Activated T-cell treated with anti-CD3 and anti-CD28 coated beads for 48 hours (primary cell): ENCODE measurements at places on chromosomes 7 and 10.

GRCh38 chr7:47782022-47782421 is 166.2 kb downstream of the PKD1L1 start:
- no peak for DNase-seq

DNA sequence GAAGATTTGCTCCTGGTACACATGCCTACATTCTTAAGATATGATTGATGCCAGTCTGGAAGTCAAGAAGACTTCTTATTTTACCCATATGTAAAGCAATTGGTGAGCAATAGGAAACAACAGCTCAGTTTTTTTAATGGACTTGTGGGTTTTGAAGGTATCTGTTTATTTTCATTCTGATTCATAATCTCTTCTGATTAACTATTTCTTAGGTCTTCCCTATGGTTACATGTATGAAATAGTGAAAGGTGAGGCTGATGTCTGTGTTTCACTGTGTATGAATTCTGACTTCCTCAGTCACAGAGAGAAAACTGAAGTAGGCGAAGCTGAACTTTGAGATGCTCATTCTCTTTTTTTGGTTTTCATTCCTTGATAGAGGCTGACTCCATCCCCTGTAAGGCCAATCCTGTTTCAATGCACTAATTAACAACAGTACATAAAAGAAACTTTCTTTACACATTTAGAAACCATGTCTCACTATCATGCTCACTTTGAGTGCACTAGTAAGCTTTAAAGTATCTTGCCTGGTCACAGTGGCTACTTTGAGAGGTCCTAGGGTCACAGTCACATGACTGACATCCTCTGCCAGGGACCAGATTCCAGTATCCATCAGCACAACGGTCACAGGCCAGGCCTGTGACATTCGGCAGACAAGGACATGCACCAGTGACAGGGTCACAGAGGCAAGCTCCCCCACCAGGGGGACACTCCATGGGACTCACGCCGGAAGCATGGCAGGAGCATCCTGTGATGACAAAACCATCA is 59.5 kb upstream of the LAMB1 start:
- DNase-seq, result no peak

- no peak for DNase-seq
Observed at GRCh38 chr7:40329601-40330153, 194.9 kb downstream of the SUGCT start.

GRCh38 chr7:107593025-107593410 is 13.0 kb downstream of the BCAP29 start:
- no peak for DNase-seq

DNA sequence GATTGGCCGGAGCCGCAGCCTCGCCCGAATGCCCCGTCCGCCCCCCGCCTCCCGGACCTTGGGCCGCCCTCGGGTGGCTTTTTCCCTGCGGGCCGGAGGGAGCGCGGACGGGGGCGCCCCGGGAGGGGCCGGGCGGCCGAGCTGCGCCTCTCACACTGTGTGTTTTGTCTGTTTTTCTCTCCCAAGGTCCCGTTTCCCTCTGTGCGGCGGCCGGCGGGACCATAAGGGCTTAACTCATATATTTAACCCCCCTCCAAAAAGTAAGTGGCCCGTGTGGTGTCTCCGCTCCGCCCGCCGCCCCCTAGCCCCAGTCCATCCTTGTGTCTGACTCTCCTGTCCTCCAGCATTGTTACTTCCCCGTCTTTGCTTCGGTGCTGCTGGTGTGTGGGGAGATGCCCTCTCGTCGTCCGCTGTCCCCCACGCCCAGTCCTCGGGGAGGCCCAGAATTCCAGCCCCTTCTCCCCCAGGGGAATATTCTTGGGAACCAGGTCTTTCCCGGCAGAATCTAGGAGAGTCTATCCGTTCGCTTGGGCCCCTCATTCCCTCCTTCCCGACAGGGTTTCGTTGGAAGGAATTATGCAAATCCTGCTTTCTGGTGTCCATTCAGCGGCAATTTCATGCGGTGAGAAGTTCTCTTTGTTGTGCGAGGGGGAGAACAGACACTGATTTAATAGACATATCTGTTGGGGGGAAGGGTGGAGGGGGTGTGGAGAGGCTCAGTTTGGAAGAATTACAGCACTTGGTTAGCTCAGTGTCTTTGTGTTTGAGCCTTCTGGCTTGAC is 1.3 kb downstream of the LCOR start:
- DNase-seq, result no peak

DNA sequence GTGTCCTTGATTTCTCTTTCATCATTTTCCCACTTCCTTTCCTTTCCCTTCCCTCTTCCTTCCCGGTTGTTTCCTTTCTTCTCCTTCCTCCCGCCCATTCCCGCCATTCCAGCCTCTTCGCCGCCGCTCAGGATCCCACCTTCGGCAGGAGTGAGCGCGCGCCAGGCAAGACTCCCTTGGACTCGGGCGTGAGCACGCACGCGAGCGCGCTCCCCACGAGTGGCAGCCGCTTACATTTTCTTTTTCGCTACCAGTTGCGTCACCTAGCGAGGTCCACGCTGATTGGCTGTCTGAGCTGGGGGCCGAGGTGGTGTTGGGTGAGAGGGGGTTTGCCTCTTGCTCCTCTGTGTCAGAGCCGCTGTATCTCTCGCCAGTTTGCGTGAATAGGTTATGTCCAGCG is 11.8 kb downstream of the ZAN start:
- DNase-seq, result no peak
